ENCODE measurements at places on chromosomes 13 and 19. TPM values are rescaled to one million over a fixed set of nuclear protein-coding genes. Genes with fewer than 3 reads are reported as not detected.

The CAPN12 gene
- total RNA-seq: 2.0 TPM

The OR7C1 gene
- not detected for total RNA-seq

The SCGB2B2 gene
- 1.1 TPM for total RNA-seq

The PEAK3 gene
- 0.31 TPM for total RNA-seq

The ZNF547 gene
- total RNA-seq: 2.8 TPM

The MBD3L3 gene
- not detected for total RNA-seq

The TNNT1 gene
- total RNA-seq: 1.5 TPM

The PCP2 gene
- total RNA-seq: 2.1 TPM

The CEBPG gene
- total RNA-seq: 24.5 TPM

The NLRP7 gene
- total RNA-seq: not detected

The CACNG8 gene
- not detected for total RNA-seq

The CPT1C gene
- total RNA-seq: 5.9 TPM

The SMIM44 gene
- total RNA-seq: not detected

The NPAS1 gene
- 0.31 TPM for total RNA-seq

The WDR87 gene
- total RNA-seq: not detected

The ZNF416 gene
- 4.6 TPM for total RNA-seq

The DACH1 gene
- 5.4 TPM for total RNA-seq

The ZNF177 gene
- total RNA-seq: 11.5 TPM

The EDNRB gene
- total RNA-seq: 63.0 TPM

The MZT1 gene
- 6.6 TPM for total RNA-seq

The ZNF813 gene
- 5.3 TPM for total RNA-seq

The ZNF534 gene
- 0.18 TPM for total RNA-seq

The PRR19 gene
- total RNA-seq: 0.23 TPM

Measured in lung (tissue), 17 donors.